ENCODE measurements at places on chromosomes 16 and 17.

- DNase-seq = no peak
Measured at GRCh38 chr16:5706211-5706610, 608.6 kb upstream of the EEF2KMT start.

DNA sequence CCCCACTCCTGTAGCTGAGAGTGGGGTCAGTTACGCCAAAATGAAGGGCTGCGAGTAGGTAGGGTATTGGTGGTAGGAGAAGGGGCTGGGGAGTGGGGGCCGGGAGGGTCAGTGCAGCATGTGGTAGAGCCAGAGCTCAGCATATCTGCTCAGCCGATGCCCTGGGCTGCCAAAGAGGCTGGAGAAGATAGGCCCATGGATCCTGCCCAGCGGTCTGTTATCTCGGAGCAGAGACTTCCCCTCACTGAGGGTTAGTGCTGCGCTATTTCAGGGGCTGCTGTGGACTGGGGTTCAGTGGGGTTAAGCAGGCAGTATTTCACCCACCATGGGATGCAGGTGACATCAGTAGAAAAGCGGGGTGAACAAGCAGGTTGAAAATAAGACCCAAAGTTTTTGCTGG is 19.7 kb downstream of the RHBDL3 start:
- DNase-seq = no peak

DNA sequence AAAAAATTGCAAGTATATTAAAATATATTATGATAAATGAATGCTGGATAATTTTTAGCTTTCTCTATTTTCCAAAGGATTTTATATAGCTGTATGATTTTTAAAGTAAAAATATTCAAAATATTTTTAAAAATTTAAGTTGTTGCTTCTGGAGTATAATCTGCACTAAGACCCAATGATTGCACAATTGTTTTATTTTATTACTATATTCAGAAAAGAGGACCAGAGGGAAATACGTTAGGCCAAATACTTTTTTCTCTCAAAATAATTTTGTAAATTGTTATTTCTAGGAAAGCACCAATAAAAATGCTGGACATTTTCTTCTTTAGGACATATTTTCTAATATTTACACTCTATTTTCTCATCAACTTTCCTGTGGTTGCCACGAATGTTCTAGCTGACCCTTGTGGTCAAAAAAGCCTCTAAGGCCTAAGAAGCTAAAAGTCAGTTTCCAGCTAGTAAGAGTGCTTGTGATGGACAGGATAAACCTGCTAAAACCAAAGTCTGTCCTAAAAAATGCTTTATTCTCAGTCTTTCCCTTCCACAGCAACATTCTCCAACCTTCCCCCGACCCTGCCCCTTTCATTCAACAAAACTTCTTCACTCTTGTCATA is 31.2 kb downstream of the MMD start:
- no peak for DNase-seq

DNA sequence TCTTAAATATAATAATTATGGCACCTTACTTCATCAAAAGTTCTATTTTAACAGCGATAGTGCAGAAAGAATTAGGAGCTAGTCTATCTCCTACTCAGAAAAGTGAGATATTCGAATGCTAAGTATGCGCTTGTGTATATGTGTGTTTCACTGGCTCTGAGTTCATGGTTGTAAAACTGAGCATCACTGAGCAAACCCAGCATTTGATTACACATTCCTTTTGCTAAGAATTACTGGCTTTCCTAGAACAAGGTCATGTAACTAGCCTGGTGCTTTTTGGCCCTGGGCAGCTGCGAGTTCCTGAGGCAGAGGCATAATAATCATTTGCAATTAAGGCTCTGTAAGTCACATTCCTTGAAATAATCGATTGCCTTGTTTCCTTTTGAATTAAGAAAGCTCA is 157.2 kb downstream of the SNX29 start:
- no peak for DNase-seq

DNA sequence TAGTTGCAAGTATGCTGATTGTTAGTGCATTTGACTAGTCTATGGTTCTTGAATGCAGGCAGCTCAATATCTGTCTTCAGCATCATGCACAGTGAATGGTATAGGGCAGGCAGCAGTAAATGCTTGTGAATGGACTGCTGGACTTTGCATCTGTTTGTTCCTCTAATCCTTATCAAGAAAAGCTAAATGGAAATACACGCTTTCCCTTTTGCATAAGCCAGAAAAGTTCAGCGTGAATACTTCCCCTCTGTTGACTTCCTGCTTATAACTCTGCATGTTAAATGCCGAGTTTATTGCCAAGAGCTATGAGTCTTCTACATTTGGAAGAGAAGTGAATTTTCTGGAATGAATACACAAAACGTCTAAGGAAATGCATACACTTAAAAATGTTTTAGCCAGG is 127.9 kb upstream of the CPHXL start:
- no peak for DNase-seq

GRCh38 chr17:46179375-46179999 is 13.7 kb downstream of the KANSL1 start:
- no peak for DNase-seq

DNA sequence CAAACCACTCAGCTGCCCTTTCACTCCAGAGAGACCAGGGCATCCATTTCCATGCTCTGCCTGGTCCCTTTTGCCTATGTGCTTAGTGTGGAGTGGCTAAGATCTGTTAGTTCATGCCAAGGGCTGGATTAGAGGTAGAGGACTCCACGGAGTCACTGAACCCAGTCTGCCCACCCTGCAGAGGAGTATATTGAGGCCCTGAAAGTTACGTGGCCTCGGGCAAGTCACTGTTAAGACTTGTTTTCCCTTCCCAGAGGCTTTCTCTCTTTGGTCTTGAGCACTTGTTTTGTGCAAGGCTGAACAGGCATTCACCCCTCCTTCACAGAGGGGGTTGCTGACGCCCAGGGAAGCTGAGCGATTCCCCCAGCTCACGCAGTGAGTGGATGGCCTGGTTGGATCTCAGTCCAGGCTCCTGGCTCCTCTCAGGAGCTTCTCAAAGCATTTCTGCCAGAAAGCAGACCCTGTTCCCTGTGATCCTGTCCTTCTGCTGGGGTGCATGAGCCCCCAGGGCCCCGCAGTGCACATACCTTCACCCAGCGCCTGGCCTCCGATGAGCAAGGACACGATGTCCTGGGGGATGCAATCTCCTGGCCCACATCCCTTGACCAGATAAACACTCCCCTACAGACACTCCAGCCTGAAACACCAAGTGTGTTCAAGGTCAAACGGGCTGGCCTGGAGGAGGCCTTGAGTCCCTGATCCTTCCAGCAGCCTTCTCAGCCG is 153.4 kb upstream of the GSE1 start:
- DNase-seq = no peak

DNA sequence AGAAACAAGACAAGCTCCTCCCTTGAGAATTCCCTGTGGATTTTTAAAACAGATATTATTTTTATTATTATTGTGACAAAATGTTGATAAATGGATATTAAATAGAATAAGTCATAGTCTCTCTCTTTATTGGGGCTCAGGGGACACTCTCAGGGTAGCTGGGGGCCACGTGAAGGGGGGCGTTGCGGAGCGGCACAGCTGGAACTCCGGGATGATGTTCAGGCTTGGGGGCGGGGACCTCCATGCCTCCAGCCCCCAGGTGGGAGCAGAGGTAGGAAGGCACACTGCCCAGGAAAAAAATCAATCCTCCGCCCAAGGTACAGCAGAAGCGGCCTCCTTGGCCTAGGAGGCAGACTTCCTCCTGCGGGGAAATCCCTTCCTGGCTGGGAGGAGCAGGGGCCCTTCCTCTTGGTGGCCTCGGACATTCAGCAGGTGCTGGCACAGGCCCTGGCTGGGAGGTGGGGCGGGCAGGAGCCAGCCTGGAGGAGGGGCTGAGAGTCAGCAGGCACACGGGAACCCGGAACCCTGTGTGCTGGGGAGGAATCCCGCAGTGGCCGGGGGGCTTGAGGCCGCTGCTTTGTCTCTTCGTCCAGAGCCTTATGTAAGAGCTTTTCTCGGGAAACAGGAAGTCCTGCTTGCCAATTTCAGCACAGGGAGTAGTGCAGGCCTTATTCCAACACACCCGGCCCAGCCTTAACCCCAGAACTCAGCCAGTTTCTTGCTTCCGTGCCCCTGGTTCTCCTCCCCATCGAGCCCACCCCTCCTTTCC is 591 bp upstream of the TNFSF13 start:
- DNase-seq = no peak
